ENCODE measurements at places on chromosomes 3 and 15.

DNA sequence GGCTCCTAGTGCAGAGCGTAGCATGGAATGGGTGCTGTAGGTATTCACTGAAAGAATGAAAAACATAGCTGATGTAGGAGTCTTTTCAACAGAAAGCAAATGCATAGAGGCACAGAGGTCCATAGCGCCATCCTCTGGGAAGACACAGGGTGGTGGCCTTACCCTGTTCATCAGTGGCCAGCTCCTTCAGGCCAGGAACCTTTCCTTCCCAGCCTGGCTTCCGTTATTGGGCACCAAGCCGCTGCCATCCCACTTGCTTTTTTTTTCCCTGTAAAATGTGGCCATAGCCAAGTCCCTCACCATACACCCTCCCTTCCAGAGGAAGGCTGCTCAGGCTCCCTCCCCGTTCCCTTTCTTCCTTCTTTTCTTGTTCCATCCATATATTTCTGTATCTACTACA is 118.1 kb downstream of the ZNF621 start:
- DNase-seq: no peak

GRCh38 chr3:104951426-104951825 is 415.3 kb upstream of the ALCAM start:
- DNase-seq: no peak

DNA sequence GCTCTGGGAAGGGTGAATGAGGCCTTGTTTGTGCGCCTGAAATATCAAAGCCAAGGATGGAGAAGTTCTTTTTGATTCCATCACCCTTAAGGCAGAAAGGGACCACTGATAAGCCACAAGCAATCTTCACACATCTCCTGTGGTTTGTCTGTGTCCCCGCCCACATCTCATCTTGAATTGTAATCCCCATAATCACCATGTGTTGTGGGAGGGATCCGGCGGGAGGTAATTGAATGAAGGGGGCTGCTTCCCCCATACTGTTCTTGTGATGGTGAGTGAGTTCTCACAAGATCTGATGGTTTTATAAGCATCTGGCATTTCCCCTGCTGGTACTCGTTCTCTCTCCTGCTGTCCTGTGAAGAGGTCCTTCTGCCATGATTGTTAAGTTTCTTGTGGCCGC is 329.6 kb upstream of the RGMA start:
- no peak for DNase-seq

DNA sequence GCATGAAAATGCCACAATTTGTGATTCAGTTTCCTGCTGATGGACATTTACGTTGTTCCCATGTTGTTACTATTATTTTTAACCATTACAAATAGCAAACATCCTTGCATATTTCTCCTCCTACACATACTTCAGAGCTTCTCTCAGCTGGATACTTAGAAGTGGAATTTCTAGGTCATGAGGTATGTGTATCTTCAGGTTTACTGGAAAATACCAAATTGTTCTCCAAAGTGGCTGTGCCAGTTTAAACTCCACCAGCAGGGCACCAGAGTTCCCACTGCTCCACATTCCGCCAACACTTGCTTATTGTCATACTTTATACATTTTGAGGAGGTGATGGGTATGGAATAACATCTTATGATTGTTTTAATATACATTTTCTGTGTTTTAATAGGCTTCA is 45.7 kb downstream of the PRR23E start:
- DNase-seq: no peak

GRCh38 chr3:99978221-99978620 is 136.1 kb downstream of the FILIP1L start:
- no peak for DNase-seq

DNA sequence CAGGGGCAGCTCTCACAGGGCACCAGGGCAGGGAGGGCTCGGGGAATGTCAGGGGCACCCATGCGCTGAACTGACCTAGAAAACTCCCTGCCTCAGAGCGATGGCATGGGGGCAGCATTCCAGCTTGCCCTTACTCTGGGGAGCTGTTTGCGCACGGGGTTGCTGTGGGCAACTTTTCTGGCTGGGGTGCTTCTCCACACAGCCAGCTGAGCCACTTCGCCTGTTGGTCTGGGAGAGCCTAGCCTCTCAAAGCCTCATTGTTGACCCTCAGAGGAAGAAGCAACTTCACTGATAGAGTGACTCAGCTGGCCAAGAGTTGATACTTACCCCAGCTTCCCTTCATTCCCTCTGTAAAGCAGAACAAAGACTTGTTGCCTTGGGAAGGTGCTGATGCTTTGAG is 42.6 kb upstream of the MRPS22 start:
- peak; percentile 66 for DNase-seq

GRCh38 chr3:36520241-36521006 is 140.1 kb downstream of the STAC start:
- no peak for DNase-seq

GRCh38 chr15:56208641-56209155 is 35.0 kb downstream of the RFX7 start:
- DNase-seq: peak; percentile 56

DNA sequence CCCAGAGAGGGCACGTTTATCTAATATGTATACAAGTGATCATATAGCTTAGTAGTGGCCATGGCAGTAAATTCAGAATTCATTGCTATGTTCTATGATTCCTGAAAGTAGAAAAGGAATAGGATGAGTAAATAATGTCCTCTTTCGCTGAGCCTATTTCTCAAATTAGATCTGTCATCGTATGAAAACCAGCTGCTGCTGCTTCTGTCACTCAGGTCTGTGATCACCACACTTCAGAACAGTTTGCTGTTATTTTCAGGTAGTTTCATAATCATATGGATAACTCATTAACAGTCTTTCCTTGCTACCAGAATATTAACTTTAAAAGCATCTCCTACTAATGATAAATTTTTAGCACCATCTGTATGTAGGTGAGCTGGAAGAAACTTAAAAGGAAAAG is 289.1 kb upstream of the AZI2 start:
- DNase-seq: no peak

GRCh38 chr15:96273317-96274086 is 57.0 kb upstream of the NR2F2 start:
- peak; percentile 100 for DNase-seq

- DNase-seq: no peak
These were observed 43.3 kb upstream of the SLCO2A1 start for GRCh38 chr3:134072881-134073582.

GRCh38 chr3:50164984-50165909 is 10.1 kb downstream of the SEMA3F start:
- peak; percentile 92 for DNase-seq

GRCh38 chr15:89837134-89837829 is 22.6 kb upstream of the ANPEP start:
- peak; percentile 63 for DNase-seq

DNA sequence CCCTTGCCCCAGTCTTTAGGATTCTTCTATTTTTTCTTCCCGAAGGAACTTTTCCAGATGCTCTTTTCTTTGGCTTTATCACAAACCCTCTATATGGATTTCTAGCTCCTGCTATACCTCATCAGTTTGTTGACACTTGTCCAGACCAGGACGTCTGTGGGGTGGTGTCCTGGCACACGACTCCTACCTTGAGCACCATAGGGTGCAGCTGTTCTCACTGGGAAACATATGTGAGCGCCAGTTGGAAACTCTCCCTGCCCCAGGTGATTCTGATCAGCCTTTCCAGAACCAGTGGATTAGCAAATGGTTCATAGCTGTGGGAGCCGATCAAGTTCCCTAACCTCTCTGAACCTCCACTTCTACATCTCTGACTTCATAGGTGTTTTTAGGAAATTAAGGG is 40.6 kb upstream of the USP3 start:
- no peak for DNase-seq

DNA sequence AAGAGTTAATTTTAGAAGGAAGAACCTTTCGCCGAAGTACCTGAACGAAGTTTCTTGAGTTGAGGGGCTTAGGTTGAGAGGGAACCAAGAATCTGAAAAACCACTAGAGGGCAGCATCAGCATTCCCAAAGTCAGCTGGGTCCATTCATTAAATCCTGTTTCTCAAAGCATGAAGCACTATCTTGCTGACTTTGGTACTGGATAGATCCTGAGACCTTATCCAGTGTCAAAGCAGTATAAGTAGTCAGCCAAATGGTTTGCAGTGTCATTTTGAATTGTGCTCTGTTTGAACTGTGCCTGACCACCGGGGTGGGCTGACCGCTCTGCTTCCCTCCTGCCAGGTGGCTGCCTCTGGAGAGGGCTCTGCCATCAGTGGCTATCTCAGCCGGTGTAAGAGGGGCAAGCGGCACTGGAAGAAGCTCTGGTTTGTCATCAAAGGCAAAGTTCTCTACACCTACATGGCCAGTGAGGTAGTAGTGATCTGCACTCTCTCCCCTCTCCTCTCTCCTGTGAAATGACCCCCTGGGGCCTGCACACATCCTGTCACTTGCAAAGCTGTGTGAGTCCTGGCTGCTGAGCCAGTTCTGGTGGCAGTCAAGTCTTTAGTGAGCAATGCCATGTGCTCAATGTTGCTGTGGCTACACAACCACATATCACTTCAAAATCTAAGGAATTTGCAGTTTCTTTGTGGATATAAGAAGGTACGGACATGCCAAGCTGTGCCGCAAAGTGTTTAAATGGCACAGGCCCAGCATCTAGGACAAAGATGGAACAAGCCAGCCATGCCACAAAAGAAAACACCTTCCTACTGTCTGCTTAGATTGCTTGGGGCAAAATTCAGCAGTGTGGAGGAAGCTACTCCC is 21.4 kb upstream of the NR2C2 start:
- peak; percentile 68 for DNase-seq

GRCh38 chr3:105956306-105956705 is 87.5 kb upstream of the CBLB start:
- peak; percentile 44 for DNase-seq

DNA sequence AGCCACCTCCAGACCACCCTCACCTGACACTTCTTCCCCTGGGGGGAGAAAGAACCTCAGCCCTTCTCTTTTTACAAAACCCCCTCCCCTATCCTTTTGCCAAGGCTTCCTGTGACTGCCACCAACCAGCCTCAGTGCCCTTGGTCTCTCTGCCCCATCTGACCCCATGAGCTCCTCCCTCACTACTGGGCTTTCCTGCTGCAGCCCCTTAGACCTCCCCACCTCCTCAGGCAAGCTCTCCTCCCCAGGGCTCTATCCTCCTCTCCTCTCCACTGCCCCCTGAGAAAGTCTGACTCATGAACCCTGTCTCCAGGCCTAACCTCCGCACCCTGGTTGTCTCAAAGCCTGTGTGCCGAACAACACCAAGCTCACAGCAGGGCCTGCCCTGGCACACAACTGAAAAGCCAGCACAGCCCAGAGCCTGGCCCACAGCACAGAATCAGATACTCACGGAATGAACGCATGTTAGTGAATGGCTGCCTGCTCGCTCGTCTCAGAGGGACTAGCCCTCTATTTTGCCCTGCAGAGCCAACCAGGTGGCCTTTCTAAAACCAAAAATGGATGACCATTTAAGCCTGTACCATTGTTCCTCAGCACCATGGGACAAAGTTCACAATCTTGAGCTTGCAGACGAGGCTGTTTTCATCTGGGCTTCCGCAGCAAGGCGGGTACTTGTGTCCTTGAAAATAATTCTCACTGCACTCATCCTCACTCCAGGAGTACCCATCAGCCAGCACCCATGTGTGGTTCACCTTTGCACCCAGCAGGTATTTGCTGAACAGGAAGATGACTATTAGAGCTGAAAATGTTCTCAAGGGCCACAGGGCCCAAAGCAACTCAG is 1.7 kb downstream of the CHDH start:
- DNase-seq: peak; percentile 4

GRCh38 chr3:27544372-27544865 is 60.2 kb upstream of the SLC4A7 start:
- peak; percentile 87 for DNase-seq

DNA sequence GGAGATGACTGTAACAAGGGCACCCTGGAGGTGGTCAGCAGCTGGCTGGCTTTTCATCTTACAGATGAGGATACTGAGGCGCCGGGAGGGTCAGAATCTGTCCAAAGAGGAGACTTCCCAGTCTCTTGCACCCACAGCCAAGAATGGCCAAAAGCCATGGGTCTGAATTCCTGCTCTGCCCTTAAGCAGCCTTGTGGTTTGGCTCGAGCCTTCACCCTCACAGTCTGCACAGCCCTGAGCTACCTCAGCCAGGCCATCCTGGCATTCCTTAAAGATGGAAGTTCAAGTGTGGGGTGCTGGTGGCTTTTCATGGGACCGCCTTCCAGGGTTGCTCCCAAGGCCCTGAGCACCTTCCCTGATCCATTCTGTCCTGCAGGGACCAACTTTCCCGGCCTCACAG is 59.2 kb downstream of the CACNA2D2 start:
- DNase-seq: peak; percentile 36

GRCh38 chr3:143699424-143699823 is 148.8 kb downstream of the SLC9A9 start:
- DNase-seq: no peak

- no peak for DNase-seq
These were observed 134.7 kb downstream of the LRTM1 start for GRCh38 chr3:54793171-54793570.

DNA sequence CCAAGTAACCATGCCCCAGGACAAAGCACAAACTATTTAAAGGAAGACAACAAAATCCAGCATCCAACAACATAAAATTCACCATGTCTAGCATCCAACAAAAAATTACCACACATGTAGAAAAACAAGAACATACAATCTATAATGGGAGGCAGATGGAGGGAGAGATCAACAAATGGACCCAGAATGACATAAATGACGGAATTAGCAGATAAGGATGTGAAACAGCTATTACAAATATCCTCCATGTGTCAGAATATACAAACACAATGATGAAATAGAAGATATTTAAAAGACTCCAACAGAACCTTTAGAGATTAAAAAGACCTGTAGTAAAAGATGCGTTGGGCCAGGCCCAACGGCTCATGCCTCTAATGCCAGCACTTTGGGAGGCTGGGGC is 10.8 kb downstream of the LYSMD4 start:
- no peak for DNase-seq

GRCh38 chr3:12984023-12984823 is 89.0 kb downstream of the IQSEC1 start:
- DNase-seq: peak; percentile 74

DNA sequence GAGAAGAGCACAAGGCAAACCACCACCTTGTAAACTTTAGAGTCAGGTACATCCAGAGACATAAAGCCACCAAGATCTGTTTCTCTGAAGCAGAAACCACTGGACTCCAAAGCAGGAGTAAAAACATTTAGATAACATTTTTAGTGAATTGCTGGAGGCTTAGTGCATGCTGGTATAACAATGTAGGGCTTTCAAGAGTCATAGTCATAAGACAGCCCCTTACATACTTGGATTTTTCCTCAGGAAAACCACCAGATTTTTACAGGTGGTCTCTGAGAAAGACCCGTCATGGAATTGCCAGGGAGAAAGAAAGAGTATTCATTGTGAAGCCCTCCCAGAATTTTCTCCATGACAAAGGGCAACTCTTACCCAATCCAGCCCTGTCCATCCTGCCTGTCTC is 434.5 kb upstream of the NAALADL2 start:
- DNase-seq: no peak

- DNase-seq: no peak
These were observed 103.1 kb upstream of the TLE3 start for GRCh38 chr15:70200511-70201424.

Measured in EH (cell line).